Renal cortical epithelial cell (primary cell): ENCODE measurements at places on chromosomes 2 and 18. TPM values are rescaled to one million over a fixed set of nuclear protein-coding genes. Genes with fewer than 3 reads are reported as not detected.

The SIX3 gene
- total RNA-seq = not detected in 2 replicates

The LBX2 gene
- 0.99 and 1.0 TPM in 2 replicates for total RNA-seq

The ANO7 gene
- total RNA-seq = 1.2 and 1.8 TPM in 2 replicates

The CD8A gene
- 0.17 TPM in 1 of 2 replicates, not detected in the other for total RNA-seq

The CPS1 gene
- 12.3 and 38.4 TPM in 2 replicates for total RNA-seq

The CYTIP gene
- total RNA-seq = 0.94 TPM in 1 of 2 replicates, not detected in the other

The ADCYAP1 gene
- not detected in 2 replicates for total RNA-seq

The IL36A gene
- total RNA-seq = not detected in 2 replicates

The CASP10 gene
- 10.6 and 24.1 TPM in 2 replicates for total RNA-seq

The VSNL1 gene
- total RNA-seq = 0.05 TPM in 1 of 2 replicates, not detected in the other

DNA sequence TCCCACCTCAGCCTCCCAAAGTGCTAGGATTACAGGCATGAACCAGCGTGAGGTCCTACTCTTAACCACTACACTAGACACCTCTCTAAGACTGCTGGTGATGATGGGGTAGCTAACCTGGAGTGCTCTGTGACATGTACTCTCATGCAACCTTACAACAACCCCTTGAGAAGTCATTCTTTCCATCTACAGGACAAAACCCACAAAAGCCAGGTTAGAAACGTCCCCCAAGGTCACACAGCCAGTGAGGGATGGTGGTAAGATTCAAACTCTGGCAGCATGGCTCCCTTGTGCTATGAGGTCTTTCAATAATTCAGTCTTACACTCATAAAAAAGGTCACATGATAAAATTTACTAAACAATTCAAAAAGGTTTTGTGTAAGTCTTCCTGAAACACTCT is 94.8 kb upstream of the SERTAD2 start:
- no peak for DNase-seq

GRCh38 chr18:49142216-49142615 is 191.5 kb upstream of the SMAD7 start:
- no peak for DNase-seq

DNA sequence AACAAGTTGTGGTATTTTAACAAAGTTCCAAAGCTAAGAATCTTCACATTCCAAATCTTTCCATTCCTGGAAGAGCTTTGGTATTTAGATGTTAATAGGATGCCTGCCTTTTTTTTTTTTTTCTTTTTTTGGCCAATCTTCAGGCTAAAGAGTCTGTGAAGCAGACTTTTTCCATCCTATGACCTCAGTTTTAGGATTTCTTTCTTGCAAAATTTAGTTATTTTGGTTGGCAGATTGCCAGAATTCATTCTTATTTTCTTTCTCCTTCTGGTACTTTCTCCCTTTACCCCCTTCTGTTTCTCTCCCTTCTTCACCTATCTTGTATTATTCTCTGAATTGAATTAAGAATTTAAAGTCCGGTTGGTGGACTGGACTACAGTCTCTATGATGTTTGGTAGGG is 217.8 kb upstream of the REV1 start:
- DNase-seq = no peak

DNA sequence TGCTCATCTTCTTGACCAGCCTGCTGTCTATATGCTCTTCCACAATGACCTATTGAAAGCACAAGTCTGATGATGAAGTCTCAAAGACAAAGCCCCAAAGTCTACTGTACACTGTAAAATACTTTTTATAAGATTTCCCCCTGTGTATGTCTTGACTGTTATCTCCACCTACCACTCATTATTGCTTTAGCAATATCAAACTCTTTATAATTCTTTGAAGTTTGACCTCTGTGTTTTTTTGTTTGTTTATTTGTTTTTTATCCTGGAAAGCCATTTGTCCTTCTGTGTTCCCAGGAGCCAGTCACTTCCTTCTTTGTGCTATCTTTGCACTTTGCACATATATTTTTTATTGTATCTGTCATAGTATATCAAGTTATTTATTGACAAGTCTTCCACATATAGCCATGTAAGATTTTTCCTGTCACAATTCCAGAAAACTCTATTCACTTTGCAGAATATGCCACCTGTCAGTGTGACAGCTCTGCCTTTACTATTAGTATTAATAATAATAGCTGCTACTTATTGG is 66.3 kb downstream of the RND3 start:
- no peak for DNase-seq

DNA sequence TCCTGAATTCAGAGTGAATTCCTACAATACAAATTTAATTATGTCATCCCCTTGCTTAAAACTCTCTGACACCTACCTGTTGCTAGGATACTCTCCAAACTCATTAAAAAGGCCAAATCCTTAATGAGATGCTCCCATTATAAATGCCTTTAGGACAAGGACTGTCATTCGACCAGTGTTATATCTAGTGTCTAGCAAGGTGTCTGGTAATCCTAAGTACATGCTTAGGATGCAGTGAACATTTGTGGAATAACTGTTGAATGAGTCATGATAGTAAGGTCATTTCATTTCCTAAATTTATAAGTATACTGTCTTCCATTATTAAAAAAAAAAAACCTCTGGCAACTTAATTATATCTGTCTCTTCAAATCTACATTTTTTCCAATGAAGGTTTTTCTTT is 588.9 kb upstream of the NRXN1 start:
- no peak for DNase-seq

- peak; percentile 23 for DNase-seq
These were observed 260.6 kb downstream of the PAX3 start for GRCh38 chr2:222038067-222038802.

DNA sequence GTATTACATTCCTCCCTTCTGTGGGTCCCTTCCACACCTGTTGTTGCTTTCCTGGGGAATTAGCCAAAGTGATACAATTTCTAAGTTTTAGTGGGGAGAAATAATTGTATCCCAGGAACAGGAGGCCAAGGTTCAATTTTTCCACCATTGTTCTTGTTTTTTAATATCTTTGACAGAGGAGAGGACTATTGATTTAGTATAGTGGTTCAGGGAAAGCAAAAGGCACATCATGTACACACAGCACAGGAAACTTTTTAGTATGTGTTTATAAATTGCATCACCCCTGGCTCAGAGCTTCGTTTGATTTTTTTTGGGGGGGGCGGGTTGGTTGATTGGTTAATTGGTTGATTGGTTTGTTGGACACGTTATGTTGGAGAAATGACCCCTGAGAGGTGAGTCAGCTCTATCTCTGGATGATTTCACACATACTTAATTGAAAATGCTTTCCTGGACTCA is 431.6 kb downstream of the PID1 start:
- DNase-seq = peak; percentile 47

DNA sequence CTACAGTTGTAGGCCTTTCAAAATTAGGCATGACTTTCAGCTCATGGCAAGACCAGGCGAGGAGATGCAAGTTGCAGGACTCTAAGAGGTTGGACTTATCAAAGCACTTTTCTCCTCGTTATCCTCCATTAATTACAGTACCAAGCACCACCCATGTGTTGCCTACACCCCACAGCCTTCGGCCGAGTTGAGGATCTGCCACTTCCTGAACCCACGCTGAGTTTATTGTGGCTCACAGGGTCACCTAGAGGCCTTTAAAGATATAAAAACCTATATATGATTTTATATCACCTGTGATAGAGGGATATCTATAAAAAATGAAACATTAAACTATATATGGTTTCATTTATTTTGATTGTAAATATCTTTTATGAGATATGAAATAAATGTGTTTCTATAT is 2.6 kb downstream of the UGT1A10 start:
- DNase-seq = no peak

GRCh38 chr2:217806482-217806765 is 196.4 kb downstream of the TNS1 start:
- DNase-seq = no peak

GRCh38 chr2:195543902-195544894 is 112.8 kb upstream of the SLC39A10 start:
- DNase-seq = peak; percentile 94

DNA sequence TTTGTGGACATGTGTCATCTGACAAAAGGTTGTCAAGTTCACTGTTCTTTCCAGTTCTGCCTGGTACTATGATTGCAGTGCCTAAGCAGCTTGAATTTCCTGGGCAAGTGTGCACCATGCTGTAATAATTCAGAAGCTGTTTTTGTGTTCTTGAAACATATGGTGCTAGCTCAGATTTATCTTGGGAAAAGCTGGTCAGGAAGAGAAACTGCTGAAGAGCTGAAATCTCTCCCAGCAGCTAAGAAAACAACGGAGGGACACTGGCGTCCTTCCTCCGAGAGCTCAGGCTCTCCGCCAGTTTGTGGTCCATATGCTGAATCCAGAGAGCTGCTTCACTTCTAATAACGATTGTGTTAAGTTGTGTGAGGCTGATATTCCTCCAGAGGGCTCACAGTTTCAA is 642.0 kb downstream of the DPP10 start:
- no peak for DNase-seq

DNA sequence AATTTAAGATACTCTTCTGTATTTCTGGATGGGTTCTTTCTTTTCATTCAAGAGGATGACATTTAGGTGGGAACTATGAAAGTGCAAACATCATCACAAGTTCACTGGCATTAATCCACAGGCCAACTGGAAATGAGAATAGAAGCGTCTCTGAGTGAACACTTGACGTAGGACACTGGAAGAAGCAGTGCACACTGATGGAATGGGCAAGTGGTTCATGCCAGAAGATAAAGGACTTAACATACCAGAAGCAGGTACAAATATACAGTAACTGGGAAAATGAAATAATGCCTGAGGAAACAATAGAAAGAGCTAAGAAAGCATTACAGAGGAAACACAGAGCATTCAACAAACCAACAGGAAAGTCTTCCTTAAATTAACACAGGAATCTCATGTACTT is 120.9 kb upstream of the CCDC195 start:
- no peak for DNase-seq

DNA sequence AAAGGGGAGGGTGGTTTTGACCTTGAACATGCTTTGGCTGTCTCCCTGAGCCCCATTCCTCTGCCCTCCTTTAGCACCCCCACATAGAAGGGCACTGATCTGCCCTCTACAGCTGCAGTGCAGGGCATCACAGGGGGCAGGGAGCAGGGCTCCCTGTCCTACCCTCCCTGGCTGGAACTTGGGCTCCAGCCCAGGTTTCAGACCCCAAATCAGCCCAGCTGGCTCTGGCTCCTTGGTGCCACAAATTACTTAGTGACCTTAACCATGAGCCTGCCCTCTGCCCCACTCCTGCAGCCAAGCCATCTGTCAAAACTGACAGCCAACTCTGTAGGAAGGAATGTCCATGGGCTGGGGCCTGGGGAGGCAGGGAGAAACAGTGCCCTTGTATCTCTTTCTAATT is 105.6 kb downstream of the MAPK4 start:
- no peak for DNase-seq

DNA sequence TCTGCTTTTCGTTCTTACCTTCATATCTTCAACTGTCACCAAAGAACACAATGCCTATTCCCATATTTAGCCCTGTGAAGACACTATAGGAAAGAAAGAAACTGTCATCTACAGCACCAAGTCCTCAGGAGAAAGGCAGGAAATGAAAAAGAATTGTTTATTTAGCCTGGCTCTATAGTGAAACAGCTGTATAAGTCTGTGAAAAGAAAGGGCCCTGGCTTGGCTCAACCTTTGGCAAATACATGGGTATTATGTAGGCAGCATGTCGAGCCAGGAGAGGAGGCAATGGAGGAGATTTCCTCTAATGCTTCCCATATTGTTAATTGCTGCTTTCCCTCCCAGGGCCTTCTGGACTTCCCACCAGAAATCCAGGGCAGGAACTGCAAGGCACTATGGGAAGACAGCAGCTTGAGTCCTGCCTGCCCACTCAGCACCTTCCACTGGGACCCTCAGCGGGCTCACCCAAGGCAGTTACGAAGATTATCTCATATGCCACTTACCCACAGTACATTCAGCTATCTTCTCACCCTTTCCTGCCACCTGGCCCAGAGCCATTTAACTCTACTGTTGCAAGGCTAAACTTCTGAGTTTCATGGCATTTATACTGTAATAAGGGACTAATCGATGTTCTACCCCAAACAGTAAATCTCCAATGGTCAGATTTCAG is 30.1 kb downstream of the SLC8A1 start:
- no peak for DNase-seq

DNA sequence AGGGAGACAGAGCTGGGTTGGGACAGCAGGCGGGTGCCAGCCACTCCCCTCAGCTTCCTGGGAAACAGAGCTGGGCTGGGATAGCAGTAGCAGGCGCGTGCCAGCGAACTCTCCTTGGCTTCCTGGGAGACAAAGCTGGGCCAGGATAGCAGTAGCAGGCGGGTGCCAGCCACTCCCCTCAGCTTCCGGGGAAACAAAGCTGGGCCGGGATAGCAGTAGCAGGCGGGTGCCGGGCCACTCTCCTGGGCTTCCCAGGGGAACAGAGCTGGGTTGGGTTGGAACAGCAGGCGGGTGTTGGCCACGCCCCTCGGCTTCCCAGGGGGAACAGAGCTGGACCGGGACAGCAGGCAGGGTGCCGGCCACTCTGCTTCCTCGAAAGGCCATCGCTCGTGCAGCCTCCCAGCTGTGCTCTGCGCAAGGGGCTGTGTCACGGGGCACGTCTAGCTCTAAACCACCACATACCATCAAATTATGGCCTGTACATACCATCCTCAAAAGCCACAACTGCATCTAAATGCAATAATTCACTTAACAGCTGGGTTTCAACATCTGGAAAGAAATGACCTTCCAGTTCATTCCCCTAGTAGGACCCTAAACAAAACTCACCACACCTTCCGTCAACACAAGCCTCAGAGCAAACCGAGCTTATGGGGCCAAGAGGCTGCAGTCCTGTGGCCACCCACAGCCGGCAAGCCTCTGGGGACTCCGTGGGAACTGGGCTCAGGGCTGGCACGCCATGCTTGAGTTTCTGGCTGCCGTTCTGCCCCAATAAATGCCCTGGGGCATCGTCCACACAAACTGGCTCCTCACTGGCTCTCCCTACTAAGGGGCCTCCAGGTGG is 228.3 kb downstream of the TWIST2 start:
- DNase-seq = no peak

DNA sequence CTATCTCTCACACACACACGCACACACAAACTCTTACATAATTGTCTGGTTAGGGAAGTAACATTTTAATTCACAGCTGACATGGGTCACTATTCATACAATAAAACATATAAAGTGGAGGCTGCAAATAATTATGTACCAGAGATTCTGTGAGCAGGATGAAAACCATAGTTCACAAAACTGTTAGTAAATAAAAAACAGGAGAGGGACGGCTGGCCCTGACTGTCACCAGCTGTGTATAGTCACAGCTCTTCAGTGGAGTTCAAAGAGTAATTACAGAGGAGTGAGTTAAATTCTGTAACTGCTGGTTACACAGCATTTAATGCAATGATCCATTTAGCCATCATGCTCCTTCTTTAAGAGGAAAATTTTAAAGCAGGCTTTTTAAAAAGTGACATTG is 76.9 kb downstream of the NRXN1 start:
- no peak for DNase-seq

- DNase-seq = peak; percentile 82
These were observed 134.0 kb upstream of the MGAT5 start for GRCh38 chr2:134119713-134120405.

GRCh38 chr2:39228413-39229209 is 15.2 kb downstream of the CDKL4 start:
- DNase-seq = no peak

- DNase-seq = peak; percentile 65
These were observed 13.2 kb downstream of the NRP2 start for GRCh38 chr2:205695460-205695991.

GRCh38 chr2:222792001-222792611 is 68.7 kb upstream of the ACSL3 start:
- no peak for DNase-seq

GRCh38 chr2:1864301-1864980 is 120.1 kb upstream of the PXDN start:
- no peak for DNase-seq
